H4 (cell line): ENCODE measurements at places on chromosomes 11 and 22. TPM values are rescaled to one million over a fixed set of nuclear protein-coding genes. Genes with fewer than 3 reads are reported as not detected.

CTSW gene
- total RNA-seq, result not detected in 2 replicates

OR4C12 gene
- total RNA-seq, result not detected in 2 replicates

UPB1 gene
- not detected in 2 replicates for total RNA-seq

IGF2 gene
- total RNA-seq, result 0.60 and 2.0 TPM in 2 replicates

SLC29A2 gene
- total RNA-seq, result 0.39 and 0.62 TPM in 2 replicates
